MCF 10A (cell line): ENCODE measurements at places on chromosomes 3 and 15.

GRCh38 chr3:7877312-7877711 is 624.3 kb upstream of the LMCD1 start:
- DNase-seq, result no peak

DNA sequence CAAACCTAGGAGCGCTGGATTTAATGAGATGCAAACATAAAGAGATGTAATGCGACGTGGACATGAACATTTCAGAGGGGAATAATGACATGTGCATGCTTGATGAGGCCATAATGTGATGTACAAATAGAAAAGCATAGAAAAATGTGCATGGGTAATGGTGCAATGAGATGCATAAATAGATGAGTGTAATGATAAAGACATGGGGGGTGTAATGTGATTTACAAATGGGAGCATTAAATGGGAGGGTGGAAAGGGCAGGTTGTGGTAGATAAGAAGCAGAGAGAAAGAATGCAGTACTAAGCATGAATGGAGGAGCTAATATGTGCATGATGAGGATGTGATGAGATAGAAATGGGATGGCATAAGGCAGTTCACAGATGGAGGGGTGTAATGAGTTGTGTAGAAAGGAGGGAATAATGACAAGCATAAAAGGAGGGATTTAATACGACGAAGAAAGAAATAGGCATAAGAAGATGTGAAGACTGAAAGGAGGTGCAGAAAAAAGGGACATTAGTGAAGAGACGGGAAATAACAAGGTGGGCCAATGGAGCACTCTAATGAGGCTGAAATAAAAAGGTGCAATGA is 137.5 kb upstream of the CCNL1 start:
- no peak for DNase-seq

- DNase-seq, result peak; percentile 65
Measured at GRCh38 chr15:88657326-88658069, 18.7 kb downstream of the ISG20 start.

DNA sequence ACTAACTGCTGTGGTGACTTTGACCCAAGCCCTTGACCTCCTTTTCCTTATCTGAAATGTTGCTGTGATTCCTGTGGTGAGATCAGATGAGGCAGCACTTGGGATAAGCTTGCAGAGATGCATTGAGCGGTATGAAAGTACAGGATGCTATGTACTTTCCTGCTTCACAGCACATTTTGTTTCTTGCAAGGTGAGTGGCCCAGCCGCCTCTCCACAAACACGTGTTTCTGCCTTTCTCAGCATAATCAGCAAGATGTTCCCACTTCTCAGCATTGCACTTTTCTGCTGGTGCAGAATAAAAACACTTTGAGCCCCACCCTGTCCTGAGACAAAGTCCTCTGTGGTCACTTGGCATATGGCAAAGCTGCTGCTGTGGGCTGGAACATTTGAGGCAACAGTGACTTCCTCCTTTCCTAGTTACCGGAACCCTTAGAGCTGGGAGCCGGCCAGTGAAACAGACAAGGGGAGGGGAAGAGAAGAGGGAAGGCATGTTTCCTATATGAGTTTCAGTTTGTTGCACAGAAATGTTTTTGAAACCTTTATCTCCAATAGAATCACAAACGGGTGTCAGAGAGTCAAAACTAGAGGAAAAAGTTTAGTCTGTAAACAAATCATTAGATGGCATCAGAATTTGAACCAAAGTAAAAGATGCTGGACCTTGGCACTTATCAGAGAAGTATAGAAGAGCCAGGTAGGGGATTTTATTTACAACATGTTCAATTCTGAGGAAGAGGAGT is 5.0 kb downstream of the NUDT16 start:
- no peak for DNase-seq

DNA sequence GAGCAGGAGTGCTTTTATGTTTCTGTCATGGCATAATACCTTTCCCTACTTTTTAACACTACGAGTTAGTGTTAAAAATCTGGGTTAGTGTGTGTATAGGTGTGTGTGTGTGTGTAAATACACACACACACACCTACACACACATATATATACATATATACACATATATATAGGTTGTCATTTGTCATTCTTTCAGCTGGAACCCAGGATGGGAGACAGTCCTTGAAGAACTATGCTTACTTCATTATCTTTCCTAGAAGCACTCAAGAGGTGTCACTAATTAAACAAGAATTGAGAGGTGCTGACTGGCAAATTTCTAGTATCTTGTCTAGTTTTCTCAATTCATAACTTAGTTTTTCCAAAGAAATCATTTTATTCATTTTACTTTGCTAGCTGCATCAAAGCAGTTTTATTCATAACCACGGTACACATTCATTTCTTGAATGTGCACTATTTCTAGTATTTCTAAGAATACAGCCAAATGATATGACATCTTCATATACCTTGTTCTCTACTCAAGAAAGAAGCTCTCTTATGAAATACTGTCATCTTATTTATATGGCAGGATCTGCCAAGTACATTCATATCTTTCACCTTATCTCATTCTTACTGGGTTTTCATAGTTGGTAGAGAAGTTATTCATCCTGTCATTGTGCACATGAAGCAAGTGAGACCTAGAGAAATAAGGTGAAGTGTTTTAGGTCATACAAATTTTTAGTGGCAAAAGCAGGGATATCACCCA is 46.6 kb downstream of the ISL2 start:
- DNase-seq, result no peak

DNA sequence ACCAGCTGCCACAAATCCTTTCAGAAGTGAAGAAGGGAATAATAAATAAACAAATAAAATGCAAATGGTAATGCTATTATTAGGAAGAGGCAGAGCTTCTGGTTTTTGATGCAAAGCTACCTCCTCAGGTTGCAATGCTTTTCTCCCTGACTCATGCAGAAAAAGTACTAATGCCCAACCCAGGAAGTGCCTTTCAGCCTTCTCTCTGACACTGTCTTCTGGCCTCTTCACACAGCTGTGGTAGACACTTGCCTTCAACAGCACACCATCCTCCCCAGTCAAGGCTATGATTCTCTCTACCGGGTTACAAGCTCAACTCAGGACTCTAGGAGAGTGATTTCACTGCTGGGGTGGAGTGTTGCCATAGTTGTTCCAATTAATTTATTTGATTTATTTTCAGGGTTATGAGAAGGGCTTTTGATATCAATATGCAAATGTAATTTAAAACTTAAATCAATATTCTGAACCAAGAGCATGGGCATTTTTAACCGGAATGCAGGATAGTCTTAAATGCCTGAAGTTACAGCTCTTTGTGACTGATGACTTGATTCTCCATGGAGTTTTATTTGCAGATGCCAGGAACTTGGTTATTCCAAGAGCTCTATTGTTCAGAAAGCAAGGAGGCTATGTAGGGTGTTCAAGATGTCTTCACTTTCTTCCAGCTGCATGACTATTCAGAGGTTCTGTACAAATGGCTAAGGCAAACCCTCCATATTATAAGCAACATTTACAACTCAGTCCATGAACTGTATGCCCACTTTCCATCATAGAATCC is 27.1 kb upstream of the GALNT15 start:
- DNase-seq, result peak; percentile 54

GRCh38 chr3:142501004-142501926 is 53.4 kb upstream of the XRN1 start:
- DNase-seq, result peak; percentile 42

DNA sequence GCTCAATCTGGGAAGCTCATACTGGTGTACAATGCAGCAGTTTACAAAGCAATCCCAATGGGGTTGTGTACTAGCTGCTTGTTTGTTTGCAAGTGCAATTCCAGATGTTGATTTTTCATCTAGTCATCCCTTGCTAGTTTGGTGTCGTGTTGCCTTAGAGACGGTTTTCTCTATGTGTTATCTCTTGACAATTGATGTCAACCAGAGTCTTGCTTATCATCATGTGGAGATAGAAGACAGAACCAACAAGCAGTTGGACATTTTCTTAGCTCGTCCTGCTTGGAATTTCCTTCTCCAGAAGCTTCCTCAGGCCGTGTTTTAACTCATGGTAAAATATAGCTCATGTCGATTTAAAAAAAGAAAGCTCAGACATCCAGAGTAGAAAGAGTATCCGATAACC is 262.0 kb upstream of the KCNH8 start:
- no peak for DNase-seq

GRCh38 chr3:17136136-17136721 is 251.5 kb downstream of the PLCL2 start:
- no peak for DNase-seq

DNA sequence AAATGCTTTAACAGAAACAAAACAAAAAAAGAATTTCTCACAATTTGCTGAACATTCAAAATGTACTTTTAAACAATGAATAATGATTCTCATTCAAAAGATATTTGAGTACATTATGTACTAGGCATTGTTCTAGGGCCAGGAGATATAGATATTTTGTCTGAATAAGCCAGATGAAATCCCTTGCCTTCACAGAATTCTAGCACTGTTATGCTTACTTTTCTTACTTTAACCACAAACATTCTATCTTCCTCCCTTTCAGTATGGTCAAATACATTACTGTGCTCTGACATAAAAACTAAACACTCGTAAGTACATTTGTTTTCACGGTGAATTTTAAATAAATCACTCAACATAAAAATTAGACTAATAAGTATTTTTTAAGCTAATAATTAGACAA is 116.7 kb downstream of the ADAM10 start:
- DNase-seq, result no peak

GRCh38 chr15:41914411-41914810 is 20.6 kb upstream of the SPTBN5 start:
- no peak for DNase-seq

GRCh38 chr15:31260646-31261265 is 65.9 kb upstream of the KLF13 start:
- no peak for DNase-seq

GRCh38 chr15:56759450-56759845 is 26.1 kb upstream of the ZNF280D start:
- DNase-seq, result peak; percentile 95

- no peak for DNase-seq
Measured at GRCh38 chr15:61336026-61336638, 107.0 kb upstream of the RORA start.

DNA sequence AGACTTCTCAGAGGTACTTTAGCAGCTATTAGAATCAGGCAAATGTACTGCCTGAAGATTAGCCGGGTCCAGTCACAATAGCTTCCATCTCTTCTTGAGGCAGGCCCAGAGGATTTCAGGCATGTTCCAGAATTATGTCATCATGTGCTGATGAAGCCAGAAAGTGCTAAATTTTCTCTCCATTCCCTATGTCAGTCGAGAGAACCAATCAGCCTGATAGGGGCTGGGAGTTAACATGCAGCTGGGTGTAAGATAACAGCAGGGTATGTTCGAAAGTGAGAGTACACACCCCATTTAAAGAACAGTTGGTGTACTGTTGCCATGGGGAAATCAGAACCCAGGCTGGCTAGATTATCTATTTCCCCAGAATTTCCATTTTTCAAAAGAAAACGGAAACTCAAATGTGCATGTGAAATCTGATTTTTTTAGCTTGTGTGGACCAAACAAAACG is 48.7 kb downstream of the MYH15 start:
- DNase-seq, result no peak

DNA sequence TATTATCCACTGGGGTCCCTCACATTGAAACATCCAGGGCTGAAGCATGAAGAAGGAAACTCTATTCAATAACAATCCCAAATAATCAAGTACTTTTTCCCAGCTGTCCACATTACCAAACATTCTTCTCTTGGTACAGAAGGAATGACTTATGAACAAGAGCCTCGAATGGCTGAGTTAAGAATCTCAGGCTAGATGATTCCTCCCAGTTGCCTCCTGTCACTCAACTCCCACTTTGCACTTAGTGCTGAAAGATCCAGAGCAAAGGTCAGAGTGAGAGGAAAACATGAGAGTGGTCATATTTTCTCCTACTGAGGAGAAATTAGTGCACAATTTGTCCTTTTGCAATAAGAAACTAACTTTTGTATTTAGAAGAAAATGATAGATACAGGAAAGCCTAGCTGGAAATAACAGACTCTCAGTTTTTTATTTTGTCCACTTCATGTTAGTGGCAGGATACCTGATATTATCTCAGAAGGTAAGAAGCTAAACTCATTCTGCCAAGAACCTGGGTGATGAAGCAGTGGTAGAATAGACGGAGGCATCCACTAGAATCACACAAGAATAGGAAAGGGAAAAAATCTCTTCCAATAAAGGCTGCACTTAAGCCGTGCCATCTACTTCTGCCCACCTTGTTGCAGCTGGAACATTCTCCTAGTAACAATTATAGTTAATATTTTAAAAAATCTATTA is 46.2 kb downstream of the GADL1 start:
- DNase-seq, result no peak

DNA sequence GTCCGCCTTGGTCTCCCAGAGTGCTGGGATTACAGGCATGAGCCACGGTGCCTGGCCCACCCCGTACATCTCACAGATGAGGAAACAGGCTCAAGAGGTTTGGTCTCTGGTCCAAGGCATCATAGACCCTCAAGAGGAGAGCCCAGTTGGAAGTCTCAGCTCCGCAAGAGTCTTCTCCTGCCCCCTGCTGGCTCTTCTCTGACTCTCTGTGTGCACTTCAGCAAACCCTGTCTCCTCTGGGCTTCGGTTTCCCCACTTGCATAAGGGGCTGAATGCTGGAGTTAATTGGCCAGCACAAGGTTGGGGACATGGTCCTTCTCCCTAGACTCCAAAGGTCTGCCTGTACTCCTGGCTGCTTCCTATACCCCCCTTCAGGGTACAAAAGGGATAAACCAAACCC is 3.9 kb downstream of the MST1R start:
- peak; percentile 54 for DNase-seq

DNA sequence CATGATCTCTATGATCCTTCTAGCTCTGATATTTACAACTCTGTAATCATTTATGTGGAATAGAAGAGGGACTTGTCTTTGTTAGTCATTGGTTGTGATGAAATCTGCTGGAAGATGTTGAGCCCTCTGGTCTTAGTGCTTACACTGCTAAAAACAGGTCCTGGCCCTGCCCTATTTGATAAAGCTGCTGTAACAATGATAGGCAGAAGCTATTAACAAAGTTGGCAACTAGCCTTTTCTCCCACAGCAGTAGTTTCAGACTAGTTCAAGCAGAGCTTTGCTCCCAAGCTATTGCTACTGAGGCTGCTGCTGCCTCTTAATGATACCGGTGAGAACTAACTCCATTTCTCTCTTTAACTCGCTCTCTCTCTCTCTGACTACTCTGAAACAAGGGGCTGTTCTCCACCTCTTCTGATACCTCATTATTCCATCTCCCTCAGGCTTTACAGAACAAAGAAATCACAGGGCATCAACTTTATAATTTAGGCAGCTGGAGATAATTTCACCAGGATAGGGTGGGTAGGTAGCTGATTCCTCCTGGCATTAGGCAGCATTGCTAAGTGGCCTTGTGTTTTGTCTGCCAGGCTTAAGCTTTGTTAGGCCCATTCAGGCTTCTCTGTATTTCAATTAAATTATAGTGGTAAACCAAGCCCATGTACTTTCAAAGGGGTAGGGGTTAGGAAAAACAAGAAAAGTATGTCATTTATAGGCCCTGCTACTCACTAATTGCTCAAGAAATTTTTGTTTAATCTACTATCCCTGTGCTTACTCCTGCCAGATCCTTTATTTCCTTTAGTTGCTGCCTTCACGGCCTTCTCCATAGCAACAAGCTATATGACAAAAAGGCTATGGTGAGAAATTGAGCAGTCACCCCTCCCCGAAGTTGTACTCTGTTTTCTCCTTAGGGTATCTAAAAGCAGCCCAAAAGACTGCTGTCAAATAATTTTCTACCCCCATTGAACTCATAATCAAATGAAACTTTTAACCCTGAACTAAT is 139.6 kb downstream of the RBPMS2 start:
- peak; percentile 57 for DNase-seq
